ENCODE measurements at places on chromosomes 7 and 10. TPM values are rescaled to one million over a fixed set of nuclear protein-coding genes. Genes with fewer than 3 reads are reported as not detected.

The SFTPD gene
- total RNA-seq = not detected

The PPIA gene
- 5,683 TPM for total RNA-seq

The ST8SIA6 gene
- total RNA-seq = 0.39 TPM

The ZNF789 gene
- 3.1 TPM for total RNA-seq

The EGR2 gene
- not detected for total RNA-seq

The DENND11 gene
- 8.3 TPM for total RNA-seq

The C10orf95 gene
- total RNA-seq = not detected

The TLX1 gene
- not detected for total RNA-seq

The ADRA2A gene
- total RNA-seq = 0.53 TPM

The LCOR gene
- total RNA-seq = 7.0 TPM

The HMX2 gene
- total RNA-seq = 0.61 TPM

DNA sequence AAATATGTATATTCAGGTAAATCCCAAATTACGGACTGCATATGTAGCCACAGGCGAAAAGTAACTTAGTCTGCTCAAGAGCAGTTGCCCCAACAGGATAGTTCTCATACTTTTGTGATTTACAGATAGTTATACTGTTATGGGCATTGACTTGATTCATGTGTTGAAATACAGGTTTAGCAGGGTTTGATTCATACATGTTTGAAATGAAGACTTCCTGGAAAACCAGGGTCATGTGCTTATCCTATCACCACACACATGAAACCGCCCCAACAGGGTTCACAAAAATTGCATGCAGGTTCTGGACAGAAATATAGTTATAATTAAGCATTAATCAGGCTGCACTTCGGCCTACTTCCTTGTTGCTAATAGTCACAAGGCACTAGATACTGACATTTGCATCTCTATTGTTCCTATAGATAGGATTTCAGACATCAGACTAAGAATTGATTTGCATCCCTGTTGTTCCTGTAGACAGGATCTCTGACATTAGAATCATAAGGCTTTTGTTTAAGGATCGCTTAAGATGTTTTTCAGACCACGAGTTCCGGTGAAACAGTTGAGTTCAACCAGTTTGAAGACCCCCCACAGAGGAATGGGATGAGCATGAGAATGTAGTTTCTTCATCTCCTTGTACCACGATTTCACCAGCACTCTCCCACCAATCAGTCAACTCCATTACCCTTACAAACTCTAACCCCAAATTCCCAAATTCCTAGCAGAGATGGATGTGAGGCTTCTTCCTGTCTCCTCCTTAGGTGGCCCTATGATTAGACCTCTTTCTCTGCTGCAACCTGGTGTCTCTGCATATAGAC, 2.0 kb upstream of the ZNF398 start:
- no peak for DNase-seq
- H3K27ac ChIP-seq = no peak overlapping the region
- H3K4me3 ChIP-seq = no peak overlapping the region
- peaks cover 17% of the 10 kb centered on the region for H3K36me3 ChIP-seq
- no peaks in the 10 kb centered on the region for H3K27me3 ChIP-seq

DNA sequence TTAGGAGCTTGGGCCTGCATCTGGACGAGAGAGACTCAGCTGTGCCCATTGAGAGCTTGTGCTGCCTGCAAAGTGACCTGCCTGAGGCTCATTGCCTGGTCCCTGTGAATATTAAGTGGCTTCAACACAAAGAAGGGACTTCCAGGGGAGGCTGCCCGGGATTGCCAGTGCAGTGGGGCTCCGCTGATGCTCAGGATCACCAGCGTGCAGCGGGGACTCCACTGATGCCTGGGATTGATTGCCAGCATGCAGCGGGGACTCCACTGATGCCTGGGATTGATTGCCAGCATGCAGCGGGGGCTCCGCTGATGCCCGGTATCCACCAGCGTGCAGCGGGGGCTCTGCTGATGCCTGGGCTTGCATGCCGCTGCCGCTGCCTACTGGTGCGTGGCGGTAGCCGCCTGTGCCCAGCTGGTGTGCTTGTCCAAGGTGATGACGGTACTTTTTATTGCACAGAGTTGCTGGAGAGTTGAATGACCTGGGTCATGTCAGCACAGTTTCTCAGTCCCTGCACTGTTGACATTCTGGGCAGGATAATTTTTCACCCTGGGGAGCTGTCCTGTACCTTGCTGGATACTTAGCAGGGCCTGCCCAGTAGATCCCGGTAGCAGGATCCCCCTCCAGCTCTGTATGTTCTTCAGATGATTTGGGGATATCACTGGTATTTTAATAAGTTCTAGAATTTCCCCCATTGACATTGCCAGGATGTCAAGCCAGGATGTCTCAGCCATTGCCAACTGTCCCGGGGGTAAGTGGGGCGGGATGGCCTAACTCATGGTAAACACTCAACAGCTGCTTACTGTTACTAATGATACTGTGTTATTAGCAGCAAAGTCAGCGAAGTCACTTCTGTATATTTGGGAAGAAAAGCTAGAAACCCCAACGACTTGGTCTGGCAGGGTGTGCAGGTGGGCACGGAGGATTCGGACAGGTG, 13.0 kb downstream of the DOCK1 start:
- H3K27me3 ChIP-seq = no peaks in the 10 kb centered on the region
- H3K36me3 ChIP-seq = peaks cover 23% of the 10 kb centered on the region
- no peaks in the 10 kb centered on the region for H3K4me1 ChIP-seq

DNA sequence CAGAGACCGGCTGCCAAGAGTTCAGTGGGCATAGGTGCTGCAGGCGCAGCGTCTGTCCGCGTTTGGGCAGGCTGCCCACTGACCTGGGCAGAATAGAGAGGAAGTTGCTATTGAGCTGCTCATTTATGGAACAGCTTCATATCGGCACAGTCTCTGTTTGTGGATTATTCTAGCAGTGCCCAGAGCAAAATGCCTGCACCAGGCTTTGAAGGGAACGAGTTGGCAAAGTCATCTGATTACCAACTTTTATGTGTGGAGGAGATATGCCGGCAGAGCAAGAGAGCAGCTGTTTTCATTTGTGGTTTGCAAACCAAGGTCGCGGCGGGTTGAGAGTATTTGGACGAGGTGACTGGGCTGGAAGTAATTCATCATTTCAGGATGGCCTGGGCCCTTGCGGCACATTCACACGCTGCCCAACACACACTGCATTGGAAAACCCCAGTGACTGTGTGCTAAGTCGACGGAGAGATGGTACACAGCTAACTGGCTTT, 228.5 kb downstream of the TCERG1L start:
- H3K36me3 ChIP-seq = no peaks in the 10 kb centered on the region
- H3K4me3 ChIP-seq = no peak overlapping the region
- H3K27me3 ChIP-seq = no peaks in the 10 kb centered on the region
- no peaks in the 10 kb centered on the region for H3K4me1 ChIP-seq
- no peak for DNase-seq
- H3K27ac ChIP-seq = no peak overlapping the region

DNA sequence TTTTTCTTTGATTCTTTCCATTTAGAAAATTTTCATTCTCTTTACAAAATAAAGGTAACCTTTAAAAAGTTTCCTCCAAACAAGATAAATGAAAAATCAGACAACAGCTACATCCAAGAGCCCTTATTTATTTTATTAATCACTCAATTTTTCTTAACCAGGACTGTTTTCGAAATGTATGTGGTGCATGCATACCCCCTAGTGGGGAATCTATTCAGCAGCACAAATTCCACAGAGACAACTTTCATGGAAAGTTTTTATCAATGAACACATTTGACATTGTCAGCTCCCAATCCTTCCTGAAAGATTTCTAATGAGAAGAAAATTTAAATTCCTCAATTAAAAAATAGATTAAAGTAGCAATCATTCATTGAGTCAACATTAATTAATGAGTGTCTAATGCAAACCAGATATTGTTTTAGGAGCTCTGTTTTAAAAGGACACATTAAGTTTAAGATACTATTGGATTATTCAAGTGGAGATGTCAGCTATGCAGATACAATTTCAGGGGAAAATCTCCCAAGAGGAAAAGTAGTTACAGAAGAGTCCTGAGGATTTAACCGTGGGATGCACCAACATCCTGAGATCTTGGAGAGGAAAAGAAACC, 5.2 kb upstream of the HTR7 start:
- H3K27ac ChIP-seq = no peak overlapping the region
- peaks cover 21% of the 10 kb centered on the region for H3K4me1 ChIP-seq
- DNase-seq = no peak
- H3K27me3 ChIP-seq = peaks cover 7% of the 10 kb centered on the region

DNA sequence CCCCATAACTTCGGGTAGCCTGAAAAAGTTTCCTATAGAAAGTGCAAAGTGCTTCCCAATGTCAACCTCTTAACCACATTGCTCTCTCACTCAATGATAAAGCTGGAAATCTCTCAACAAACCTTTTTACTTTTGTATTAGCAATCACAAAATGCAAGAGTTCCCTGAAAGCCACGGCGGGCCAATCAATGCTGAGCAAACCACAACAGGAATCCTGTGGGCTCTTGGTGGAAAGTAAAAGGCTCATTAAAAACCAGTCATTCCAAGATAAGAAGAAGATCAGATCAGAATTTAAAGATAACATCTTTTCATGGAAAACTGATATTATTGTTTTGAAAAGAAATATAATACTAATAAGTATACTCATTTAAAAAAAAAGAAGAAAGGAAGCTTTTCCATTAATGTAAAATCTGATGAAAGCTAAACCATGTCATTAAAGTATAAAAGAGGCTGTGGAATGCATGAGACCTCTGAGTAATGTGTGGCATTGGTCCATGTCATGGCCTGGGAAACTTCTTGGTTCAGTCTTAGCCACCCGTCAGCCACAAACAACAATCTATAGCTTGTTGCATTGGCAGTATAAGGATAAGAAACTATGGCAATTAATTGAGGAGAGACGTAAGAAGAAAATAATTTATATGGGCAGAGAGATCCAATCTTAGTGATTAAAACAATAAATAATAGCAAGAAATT, 1066.1 kb upstream of the SORCS1 start:
- H3K27ac ChIP-seq = no peak overlapping the region
- DNase-seq = no peak
- H3K4me1 ChIP-seq = no peaks in the 10 kb centered on the region
- H3K4me3 ChIP-seq = no peak overlapping the region
- no peaks in the 10 kb centered on the region for H3K27me3 ChIP-seq
- H3K36me3 ChIP-seq = no peaks in the 10 kb centered on the region

DNA sequence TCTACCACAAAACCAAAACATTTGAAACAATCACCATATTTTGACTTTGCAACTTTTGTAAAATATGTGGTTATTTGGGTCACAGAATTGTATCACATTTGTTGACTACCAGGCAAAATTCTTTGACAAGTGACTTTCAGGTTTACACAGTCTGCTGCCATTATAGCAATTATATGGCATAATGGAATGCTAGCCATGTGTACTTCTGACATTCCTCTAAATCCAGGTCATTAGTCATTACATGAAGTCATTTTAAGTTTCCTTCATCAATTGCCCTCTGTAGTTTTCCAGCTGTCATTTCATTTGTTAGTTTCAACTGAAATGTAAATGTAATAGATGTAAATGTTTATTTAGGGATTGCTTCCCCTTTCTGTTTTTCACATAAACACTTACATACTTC, 137.5 kb downstream of the IMMP2L start:
- H3K36me3 ChIP-seq = no peaks in the 10 kb centered on the region
- peaks cover 19% of the 10 kb centered on the region for H3K4me1 ChIP-seq
- H3K4me3 ChIP-seq = no peak overlapping the region
- H3K27me3 ChIP-seq = no peaks in the 10 kb centered on the region
- no peak for DNase-seq
- peak overlapping the region; percentile 87 for H3K27ac ChIP-seq

DNA sequence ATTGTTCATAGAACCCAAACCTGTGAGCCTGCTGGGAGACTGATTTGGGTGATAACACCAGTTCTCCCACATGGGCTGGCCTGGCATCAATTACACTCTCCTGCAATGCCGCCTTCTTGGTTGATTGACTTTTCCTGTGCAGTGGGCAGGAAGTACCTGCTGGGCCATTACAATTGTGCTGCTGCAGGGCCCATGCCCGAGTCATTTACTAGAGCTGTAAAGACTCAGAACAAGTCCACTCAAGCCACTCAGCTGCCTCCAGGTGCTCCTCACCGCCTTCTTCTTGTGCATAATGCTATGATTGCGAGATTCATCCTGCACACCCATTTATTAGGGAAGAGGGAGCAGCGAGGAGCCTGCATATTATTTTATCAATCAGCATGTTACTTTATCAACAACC, 264.0 kb downstream of the TCERG1L start:
- no peaks in the 10 kb centered on the region for H3K4me1 ChIP-seq
- H3K4me3 ChIP-seq = no peak overlapping the region
- H3K36me3 ChIP-seq = no peaks in the 10 kb centered on the region
- H3K27me3 ChIP-seq = no peaks in the 10 kb centered on the region

GRCh38 chr7:149027611-149028345, 527 bp downstream of the PDIA4 start:
- H3K4me3 ChIP-seq = peak overlapping the region; percentile 88
- H3K27ac ChIP-seq = peak overlapping the region; percentile 62
- H3K27me3 ChIP-seq = no peaks in the 10 kb centered on the region
- H3K4me1 ChIP-seq = peaks cover 11% of the 10 kb centered on the region
- peaks cover 11% of the 10 kb centered on the region for H3K36me3 ChIP-seq

DNA sequence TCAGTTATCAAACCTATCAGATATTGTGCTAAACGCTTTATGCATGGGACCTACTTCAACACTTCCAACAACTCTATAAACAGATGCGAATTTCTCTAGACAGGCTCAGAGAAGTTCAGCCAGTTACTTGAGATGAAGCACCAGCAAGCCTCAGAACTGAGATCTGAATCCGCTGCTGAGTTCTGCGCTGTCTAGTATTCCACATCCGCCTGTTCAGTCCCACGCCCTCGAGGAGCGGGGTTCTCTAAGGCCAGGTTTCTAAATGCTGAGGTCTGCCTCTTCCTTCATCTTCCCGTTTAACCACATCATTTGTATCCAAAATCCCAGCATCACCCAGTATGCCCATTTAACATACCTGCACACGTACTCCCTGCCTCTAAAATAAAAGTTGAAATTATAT, 297.8 kb upstream of the ZNF32 start:
- no peaks in the 10 kb centered on the region for H3K36me3 ChIP-seq
- no peak overlapping the region for H3K4me3 ChIP-seq
- H3K4me1 ChIP-seq = peaks cover 3% of the 10 kb centered on the region
- H3K27ac ChIP-seq = no peak overlapping the region
- no peaks in the 10 kb centered on the region for H3K27me3 ChIP-seq

DNA sequence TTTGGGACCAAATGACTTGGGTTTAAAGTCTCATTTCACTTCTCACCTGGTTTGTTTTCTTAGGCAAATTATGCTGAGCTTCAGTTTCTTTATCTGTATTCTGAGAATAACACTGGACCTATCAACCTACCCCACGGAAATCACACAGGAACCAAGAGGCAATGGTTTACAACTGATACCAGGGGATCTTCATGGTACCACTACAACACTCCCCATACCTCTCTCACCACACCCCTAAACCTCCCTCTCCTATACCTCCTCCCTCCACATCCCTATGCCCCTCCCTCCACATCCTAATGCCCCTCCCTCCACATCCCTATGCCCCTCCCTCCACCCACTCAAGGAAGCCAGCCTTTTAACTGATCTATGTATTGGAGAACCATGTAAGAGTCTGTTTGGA, 9.9 kb downstream of the FAM204A start:
- no peak overlapping the region for H3K27ac ChIP-seq
- no peaks in the 10 kb centered on the region for H3K27me3 ChIP-seq
- H3K4me3 ChIP-seq = no peak overlapping the region
- H3K4me1 ChIP-seq = no peaks in the 10 kb centered on the region
- DNase-seq = no peak

- H3K27me3 ChIP-seq = no peaks in the 10 kb centered on the region
- DNase-seq = no peak
- H3K27ac ChIP-seq = no peak overlapping the region
These were observed 127.7 kb downstream of the ATXN7L1 start for GRCh38 chr7:105748701-105749100.
